Cardiac fibroblast (primary cell): ENCODE measurements at places on chromosomes 2 and 18.
A peak's percentile ranks its signal among the peaks of the same experiment; 100 is the strongest.

DNA sequence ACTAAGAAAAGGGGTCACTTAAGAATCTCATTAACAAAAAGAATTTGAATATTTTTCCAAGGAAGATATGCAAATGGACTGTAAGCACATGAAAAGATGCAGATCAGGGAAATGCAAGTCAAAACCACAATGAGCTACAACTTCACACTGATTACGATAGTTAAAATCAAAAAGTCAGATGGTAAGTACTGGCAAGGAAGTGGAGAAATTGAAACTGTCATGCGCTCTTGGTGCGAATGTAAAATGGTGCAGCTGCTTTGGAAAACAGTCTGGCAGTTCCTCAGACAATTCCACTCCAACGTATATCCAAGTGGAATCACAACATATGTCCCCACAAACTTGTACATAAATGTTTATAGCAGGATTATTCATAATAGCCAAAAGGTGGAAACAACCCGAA is 81.4 kb downstream of the MSH2 start:
- no peak for DNase-seq

DNA sequence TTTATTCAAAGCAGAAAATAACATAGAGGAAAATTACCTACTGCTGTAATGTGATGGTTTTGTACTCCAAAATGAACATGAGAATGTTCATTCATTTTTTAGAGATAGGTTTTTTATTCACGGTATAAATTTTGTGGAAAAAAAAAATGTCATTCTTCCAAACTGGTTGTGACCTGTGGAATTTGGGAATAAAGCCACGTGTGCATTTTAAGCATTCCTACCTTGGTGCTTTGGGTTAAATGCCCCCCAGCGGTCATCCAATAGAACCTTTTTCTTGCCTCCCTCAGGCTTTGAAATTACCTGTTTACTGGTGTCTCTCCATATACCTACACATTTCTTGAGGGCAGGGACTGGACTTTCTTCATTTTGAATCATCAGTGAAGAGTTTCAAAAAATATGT is 740.7 kb downstream of the DPP10 start:
- no peak for DNase-seq

DNA sequence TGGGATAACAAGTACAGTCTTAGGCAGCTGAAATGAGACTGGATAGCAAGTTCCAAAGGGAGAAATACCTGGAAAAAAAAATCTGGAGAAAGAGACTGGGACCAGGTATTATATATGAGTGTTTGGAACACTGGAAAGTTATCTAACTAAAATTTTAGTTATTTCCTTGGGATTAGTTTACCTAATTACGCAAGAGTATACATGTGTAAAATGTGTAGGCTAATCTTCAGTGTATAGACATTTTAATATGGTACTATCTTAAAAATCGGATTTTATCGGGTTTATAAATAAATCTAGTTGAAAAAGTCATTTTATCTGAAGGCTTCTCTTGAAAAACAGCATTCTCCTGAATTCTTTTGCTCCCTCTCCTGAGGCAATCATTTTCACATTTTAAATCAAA is 3.9 kb downstream of the EPB41L5 start:
- no peak for DNase-seq

DNA sequence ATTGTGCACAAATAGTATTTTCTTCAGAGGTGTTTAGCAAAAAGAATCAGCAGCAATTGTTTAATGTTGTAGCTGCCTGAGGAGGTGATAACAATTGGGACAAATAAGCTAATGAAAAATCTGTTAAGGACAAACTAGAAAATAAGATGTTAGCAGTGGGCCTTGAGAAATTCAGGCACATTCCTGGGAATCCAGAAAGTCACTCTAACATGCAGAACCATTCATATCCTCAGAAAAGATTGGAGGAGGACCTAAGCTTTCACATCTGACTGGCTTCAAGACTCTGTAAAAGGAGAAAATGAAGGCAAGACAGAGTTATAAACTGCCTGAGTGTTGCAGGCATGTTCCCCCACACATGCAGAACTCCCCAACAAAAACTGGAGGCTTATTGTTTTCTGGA is 353.5 kb upstream of the RGPD4 start:
- DNase-seq: no peak

- DNase-seq: no peak
Observed at GRCh38 chr2:224565452-224566035, 19.6 kb downstream of the CUL3 start.

- no peak for DNase-seq
Observed at GRCh38 chr2:102367331-102367971, 11.9 kb downstream of the IL18R1 start.

DNA sequence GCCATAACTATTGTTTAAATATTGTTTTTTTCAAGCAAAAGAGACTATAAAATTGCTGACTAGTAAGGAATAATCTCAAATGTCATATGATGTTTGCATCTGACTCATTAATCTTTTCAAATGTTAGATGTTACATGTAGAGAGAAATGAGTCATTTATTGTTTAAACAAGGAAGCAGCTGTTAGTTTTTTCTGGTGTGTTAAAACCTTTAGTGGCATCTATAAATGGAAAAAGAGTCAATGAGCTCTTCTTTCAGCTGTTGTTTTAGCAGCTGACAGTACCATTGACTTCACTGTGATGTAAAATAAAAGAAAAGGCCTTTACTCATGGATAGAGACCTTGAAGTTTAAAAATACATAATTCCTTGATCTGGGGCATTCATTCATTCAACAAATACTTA is 1.8 kb upstream of the KLHL41 start:
- peak; percentile 81 for DNase-seq

DNA sequence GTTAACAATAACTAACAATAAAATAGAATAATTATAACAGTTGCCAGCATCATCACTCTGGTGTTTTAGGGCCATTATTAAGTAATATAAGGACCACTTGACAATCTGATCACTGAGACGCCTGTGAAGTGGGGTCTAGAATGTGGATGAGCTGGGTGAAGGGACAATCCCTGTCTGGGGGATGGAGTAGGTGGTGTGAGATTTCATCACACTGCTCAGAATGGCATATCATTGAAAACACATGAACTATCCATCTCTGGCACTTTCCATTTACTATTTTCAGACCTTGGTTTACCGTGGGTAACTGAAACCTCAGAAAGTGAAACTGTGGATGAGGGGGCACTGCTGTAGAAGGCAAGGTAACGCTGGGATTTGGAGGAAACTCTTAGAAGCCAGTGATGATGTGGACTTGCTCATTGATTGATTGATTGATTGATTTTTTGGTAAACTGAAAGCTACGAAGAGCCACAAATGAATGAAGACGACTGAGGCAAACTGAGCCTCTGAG is 204.4 kb upstream of the TWIST2 start:
- no peak for DNase-seq

- no peak for DNase-seq
Observed at GRCh38 chr18:30457156-30457555, 585.4 kb downstream of the DSC3 start.

DNA sequence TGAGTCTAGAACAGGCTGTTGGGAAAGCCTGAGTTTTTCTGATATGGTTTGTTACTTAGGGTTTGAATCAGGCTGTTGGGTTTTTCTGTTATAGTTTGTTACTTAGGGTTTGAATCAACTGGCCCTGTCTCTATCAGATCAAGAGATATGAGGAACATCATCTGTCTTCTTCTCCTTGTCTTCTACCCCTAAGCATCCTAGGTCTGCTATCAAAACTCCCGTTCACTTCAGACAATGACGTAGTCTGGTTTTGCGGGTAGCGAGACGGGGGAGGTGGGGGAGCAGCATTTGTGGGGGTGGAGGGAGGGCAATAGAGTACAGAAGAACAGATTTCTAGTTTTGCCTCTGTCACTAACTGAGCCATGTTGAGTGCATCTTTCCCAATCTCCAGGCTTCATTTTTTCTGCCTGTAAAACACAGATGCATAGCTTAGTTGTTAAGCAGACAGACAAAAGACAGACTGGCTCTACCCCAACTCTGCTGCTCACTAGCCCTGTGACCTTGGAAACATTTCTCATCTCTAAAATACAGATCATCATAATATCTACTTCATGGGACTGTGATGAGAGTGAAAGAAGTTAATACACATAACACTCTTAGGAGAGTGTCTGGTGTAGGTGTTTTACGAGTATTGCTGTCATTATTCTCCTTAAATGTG is 9.1 kb downstream of the TNP1 start:
- DNase-seq: no peak

DNA sequence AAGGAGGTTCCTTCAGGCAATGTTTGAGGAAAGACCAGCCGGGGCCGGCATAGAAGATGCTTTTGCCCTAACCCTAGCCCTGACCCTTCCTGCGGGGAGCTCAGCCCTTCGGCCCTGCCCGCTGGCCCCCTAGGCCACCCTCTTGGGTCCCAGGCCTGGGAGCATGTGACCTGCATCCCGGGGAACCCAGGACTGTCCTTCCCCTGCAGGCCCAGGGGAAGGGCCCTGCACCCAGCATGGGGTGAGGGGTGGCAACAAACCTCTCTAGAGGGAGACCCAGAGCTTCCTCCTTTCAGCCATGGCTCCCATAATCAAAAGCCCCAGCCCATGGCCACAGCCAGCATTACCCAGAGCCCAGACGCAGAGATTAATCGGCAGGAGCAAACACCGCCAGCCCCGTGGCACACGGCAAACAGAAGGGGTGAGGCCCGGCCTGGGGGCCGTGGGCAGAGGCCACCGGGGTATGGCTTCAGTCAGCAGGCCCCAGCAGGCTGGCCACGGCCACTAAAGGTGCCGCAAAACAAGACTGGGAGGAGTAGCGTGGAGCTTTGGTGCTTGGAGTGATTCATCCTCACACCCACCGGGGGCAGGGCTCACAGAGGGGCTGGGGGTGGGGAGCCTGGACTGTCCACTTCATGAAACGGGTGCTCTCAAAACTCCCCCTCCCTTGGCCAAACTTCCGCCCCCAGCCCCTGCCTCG is 61.6 kb upstream of the HPCAL1 start:
- DNase-seq: no peak

DNA sequence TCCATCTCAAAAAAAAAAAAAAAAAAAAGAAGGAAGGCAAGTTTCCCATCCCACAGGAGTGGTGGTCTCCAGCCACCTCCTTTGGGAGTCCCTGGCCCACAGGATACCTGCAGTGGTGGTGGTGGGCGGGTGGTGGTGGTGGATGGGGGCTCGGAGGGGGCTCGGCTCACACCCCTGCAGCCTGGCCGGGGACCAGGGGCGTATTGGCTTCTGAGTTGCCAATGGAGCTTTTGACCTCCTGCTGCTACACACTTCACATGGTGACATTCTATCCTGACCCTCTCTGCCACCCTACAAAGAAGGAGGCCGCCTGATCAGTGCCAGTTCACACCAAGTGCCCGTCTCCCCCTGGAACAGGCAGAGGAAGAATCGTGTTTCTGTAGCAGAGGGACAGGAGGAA is 119.6 kb downstream of the NFATC1 start:
- no peak for DNase-seq

- peak; percentile 43 for DNase-seq
Observed at GRCh38 chr2:215826838-215827441, 186.4 kb downstream of the MREG start.

DNA sequence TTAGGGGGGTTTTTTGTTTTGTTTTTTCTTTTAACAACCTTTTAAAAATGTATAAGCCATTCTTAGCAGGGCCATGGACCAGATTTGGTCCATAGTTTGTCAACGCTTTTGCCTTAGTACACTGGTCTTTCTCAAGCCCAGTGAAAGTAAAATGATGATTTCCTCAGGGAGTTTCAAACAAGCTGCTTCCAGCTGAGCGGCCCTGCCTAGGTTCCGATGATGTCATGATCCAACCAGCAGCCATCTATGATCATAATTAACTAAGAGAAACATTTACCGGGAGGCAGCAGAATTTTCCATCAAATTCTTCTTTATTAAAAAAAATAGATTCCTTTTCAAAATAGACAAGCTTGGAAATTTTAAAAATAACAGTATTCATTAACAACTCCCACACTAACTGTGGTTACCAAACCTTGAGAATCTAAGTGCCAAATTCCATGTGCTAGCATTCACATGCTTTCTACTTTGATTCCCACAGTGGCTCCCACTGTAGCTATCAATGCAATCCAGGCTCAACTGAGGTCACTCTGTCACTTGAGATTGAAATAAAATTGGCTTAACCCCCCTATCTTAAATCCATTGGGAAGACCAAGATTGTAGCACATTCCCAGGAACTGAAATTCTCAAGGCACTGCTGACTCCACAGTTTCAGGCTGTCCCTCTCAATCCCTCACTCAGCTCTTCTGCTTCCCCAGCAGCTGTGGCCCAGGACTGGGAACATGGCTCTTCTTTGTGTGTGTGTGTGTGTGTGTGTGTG is 148.9 kb downstream of the RNF152 start:
- peak; percentile 51 for DNase-seq

DNA sequence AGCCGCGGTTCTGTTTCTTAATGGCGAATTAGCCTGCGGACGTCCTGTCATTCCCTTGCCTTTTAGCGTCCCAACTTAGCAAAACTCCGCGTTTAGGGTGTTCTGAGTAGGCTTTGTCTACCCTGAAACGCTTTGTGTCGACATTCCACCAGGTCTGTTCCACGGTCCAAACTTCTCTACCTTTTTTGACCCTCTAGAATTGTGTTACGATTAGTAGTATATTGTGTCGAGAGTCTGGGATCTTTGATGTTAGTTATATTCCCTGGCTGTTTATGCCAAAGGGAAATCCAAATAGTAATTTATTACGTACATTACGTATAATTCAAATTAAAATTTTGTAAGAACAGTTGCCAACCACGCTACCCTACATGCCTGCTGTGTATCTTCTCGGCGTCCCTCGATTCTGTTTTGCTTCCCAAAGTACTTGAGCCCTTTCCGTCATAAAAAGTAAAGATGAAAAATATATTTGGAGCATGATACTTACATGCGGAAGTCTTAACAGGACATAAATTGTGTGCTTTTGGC is 495 bp upstream of the TTC32 start:
- peak; percentile 34 for DNase-seq

DNA sequence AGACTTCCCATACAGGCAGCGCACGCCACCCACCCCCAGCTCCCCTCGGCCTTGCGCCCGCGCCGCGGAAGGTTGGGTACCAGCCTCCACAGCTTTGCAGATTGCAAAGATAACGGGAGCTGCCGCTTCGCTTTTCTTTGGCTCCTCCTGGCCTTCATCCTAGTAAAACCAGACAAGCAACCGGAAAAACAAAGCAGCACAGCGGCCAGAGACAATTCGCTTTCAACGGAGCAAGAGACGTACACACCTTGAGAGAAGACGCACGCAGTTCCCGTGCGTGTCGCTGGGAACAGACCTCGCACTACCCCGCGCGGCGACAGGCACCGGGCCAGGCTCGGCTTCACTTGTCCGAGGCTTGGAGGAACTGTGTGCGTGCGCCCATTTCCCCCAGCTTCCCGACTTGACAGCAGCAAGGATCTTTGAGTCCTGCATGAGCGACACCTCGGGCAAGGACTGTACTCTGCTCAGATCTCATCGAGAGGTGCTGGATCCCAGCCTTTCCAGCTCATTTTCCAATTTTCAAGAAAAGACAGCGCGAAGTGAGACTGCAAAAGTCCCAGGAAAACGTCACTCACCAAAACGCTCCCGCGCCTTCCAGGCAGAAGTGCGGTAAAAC is 964 bp downstream of the ZBTB7C start:
- no peak for DNase-seq

GRCh38 chr2:241481687-241482086 is 26.7 kb downstream of the STK25 start:
- no peak for DNase-seq
